Activated T-cell treated with anti-CD3 and anti-CD28 coated beads, Interleukin-2, amount 50 U/mL, for 72 hours (primary cell): ENCODE measurements at places on chromosomes 12 and 14. TPM values are rescaled to one million over a fixed set of nuclear protein-coding genes. Genes with fewer than 3 reads are reported as not detected.

DNA sequence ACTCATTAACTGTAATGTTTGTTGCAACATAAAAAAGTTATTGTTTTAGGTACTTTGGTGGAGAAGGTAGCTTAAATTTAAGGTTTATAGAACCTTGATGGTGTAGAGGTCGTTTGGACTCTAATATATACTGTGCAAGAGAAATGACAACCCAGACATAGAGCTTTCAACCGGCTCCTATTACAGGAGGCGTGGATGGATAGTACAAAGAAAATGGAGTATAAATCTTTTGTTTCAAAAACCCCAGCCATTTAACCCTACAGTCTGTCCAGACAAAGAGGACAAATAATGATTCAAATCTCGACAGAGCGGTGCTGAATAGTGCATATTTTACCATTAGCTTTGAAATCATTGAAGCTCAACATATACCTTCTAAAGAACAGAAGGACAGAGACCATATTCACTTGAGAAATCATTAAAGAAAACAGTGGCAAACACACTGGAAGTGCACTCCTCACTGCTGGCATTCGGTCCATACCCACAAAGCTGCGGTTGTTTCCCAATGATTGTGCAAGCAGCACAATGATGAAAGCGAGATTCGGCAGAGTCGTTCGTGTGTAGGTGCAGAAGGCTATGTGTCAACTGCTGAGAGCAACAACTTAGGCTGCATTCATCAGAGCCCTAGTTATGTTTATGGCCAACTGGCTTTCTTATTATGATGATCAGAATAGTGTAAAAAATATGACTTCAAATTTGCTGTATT lies 688.6 kb downstream of the NOVA1 start:
- H3K4me3 ChIP-seq = no peak overlapping the region
- H3K4me1 ChIP-seq = no peaks in the 10 kb centered on the region
- no peaks in the 10 kb centered on the region for H3K36me3 ChIP-seq
- H3K27me3 ChIP-seq = no peaks in the 10 kb centered on the region
- no peak overlapping the region for H3K27ac ChIP-seq
- no peak for DNase-seq

DNA sequence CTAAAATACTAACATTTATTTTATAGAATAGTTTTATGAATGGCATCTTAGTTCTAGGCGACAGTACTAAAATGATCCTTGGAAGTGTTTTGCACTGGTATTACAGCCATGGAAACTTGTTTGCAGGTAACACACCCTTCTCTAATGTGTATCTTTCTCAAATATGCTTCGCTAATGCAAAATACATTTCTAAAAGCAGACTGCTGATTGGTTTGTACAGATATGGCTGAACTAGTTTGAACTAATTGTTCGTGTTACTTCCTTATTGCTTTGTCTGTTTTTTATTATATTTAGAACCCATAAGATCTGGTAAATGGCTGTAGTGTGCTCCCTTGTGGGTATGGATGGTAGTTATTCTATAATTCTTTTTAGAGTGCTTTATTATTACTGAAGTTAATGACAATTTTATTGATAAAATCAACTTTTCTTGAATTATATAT lies 53.0 kb downstream of the ATF7IP start:
- H3K27ac ChIP-seq = peak overlapping the region; percentile 60
- H3K36me3 ChIP-seq = peaks cover 34% of the 10 kb centered on the region
- H3K4me1 ChIP-seq = peaks cover 74% of the 10 kb centered on the region
- DNase-seq = no peak

DNA sequence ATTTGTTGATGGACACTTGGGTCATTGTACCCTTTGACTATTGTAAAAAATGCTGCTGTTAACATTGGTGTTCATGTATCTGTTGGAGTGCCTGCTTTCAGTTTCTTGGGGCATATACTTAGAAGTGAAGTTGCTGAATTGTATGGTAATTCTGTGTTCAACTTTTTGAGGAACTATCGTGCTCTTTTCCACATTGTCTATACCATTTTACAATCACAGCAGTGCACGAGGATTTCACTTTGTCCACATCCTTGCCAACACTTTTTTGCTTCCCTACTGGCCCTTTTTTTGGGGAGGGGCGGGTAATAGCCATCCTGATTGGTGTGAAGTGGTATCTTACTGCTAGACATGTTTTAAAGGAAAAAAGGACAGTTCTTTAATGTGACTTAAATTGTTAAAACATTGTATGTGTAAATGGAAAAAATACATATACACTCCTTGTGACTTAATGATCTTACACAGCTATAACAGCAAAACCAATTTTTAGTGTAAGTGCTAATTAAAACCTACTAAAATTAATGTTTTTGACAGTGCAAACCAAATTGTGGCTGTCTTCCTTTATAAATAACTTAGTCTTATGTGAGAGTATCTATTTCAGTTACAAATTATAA lies 52.7 kb downstream of the WNK1 start:
- H3K36me3 ChIP-seq = no peaks in the 10 kb centered on the region
- peak overlapping the region; percentile 81 for H3K27ac ChIP-seq
- no peaks in the 10 kb centered on the region for H3K27me3 ChIP-seq
- no peak overlapping the region for H3K4me3 ChIP-seq
- DNase-seq = no peak

The MAP3K9 gene
- total RNA-seq = 6.2 TPM

DNA sequence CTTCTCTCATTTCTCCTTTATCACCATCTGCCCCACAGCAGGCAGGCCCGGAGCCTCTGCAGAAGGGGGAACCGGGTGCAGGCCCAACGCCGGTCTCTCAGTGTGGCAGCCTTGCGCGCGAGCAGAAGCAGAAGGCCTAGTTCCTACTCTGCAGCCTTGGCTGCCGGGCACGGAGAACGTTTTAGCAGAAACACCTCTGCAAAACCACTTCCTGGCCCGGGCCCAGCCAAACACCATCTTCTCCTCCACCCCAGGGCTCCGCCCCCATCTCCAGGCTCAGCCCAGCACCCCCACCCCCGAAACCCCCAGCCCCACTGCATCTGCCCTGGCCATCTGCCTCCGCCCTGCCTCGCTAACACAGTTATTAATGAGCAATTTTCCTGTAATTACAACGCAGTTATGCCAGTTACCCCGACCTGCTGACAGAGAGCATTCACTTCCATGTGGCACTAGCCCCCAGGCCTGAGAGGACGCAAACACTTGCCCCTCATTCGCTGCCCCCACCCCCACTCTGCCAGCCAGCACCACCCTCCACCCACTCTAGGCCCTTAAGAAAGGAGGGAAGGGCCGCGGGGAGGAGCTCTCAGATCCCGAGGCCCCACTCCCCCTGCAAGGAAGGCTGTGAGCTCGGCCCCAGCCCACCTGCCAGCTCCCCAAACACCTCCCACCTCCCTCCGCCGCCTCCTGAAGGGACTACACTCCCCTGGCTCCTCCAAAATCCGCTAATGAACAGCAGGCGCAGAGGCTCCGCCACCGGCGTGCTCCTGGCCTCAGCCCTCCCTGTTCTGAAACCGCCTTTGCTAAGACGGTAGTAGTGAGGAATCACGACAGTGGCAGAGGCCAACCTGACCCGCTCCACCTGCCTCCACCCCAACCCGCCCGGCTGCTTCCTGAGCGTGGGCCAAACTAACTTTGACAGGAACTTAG lies 44.7 kb upstream of the FBRSL1 start:
- peaks cover 49% of the 10 kb centered on the region for H3K4me1 ChIP-seq
- H3K4me3 ChIP-seq = peak overlapping the region; percentile 99
- H3K36me3 ChIP-seq = peaks cover 3% of the 10 kb centered on the region
- no peaks in the 10 kb centered on the region for H3K27me3 ChIP-seq
- peak overlapping the region; percentile 100 for H3K27ac ChIP-seq

DNA sequence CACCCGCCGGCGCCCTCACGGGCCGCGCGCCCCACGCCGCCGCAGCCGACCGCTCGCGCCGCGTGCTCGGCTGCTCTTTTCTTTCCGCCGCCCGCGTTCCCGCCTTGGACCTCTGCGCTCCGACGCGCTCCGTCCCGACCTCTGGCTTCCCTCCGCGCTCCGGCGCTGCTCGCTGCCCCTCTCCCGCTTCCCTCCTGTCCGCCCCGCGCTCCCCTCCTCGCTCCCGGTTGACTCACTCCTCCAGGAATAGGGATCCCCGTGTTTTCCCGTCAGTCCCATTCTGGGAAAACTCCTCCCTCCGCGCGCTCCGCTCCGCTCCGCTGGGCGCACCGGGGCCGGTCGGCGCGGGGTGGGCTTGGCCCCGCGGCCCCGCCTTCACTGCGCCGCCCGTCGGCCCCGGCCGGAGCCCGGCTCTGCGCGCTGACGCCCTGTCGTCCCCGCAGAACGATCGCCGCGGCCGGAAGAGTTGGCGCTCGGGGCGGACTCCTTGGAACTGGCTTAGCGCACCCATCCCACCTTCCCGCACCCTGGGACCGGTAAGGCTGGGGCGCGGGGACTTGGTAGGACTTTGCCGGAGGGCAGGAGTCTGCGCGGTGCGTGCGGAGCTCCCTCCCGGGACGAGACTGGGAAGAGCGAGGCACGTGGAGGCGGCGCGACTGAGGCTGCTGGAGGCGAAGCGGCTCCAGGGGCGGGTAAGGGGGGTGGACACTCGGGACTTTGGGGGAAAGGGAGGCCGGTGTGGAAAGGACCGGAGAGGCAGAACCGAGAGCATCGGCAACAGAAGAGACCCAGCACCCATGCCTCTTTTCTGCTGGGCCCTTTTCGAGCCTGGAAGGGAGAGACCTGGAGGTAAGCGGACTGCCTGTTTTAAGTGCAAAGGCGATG lies 550 bp downstream of the TEAD4 start:
- H3K36me3 ChIP-seq = peaks cover 2% of the 10 kb centered on the region
- DNase-seq = peak; percentile 34
- peak overlapping the region; percentile 77 for H3K4me3 ChIP-seq

The RDH12 gene
- total RNA-seq = not detected

- DNase-seq = no peak
- H3K4me3 ChIP-seq = no peak overlapping the region
- no peak overlapping the region for H3K27ac ChIP-seq
- H3K4me1 ChIP-seq = no peaks in the 10 kb centered on the region
- H3K36me3 ChIP-seq = no peaks in the 10 kb centered on the region
- no peaks in the 10 kb centered on the region for H3K27me3 ChIP-seq
These were observed 58.8 kb upstream of the FLRT2 start for GRCh38 chr14:85471156-85471555.

- no peaks in the 10 kb centered on the region for H3K36me3 ChIP-seq
- H3K4me1 ChIP-seq = peaks cover 36% of the 10 kb centered on the region
- no peak overlapping the region for H3K27ac ChIP-seq
- H3K4me3 ChIP-seq = no peak overlapping the region
These were observed 53.8 kb downstream of the VWF start for GRCh38 chr12:6070472-6071257.

The TPPP2 gene
- not detected for total RNA-seq

The C3AR1 gene
- 0.79 TPM for total RNA-seq

GRCh38 chr12:121334513-121335343 lies 17.5 kb downstream of the ANAPC5 start:
- no peak overlapping the region for H3K4me3 ChIP-seq
- peak overlapping the region; percentile 81 for H3K27ac ChIP-seq
- H3K27me3 ChIP-seq = no peaks in the 10 kb centered on the region
- H3K4me1 ChIP-seq = no peaks in the 10 kb centered on the region
- peaks cover 4% of the 10 kb centered on the region for H3K36me3 ChIP-seq

The AICDA gene
- total RNA-seq = not detected

GRCh38 chr12:30784508-30784907 lies 29.8 kb upstream of the CAPRIN2 start:
- DNase-seq = no peak
- H3K4me3 ChIP-seq = no peak overlapping the region
- H3K36me3 ChIP-seq = no peaks in the 10 kb centered on the region
- H3K27ac ChIP-seq = no peak overlapping the region
- H3K4me1 ChIP-seq = no peaks in the 10 kb centered on the region
- H3K27me3 ChIP-seq = peaks cover 22% of the 10 kb centered on the region

DNA sequence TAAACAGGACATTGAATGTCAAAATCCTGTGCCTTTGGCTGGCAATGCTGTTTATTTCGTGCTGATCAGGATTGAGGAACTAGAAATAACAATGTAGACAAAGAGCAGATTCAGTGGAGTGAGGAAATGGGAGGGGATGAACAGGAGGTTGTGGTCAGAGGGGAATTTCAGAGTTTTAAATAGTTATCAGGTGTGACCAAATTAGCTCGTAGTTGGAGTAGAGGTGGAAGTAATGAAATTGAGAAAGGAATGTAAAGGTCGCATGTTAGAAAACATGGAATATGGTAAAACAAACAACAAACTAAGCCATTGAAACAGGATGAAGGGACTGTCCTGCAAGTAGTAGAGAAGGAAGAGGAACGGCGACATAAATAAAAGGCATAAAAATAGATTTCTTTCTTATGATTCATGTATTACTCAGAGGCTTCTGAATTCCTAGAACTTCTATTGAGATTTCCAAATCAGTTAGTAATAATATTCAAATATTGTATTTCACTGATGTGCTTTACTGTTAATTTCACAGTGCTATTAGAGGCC lies 9.5 kb upstream of the SAV1 start:
- DNase-seq = no peak
- H3K4me1 ChIP-seq = peaks cover 19% of the 10 kb centered on the region

GRCh38 chr12:65817866-65818265 lies 6.4 kb upstream of the HMGA2 start:
- H3K4me1 ChIP-seq = no peaks in the 10 kb centered on the region
- H3K27ac ChIP-seq = no peak overlapping the region
- DNase-seq = no peak
- H3K27me3 ChIP-seq = peaks cover 33% of the 10 kb centered on the region
- H3K36me3 ChIP-seq = no peaks in the 10 kb centered on the region
- no peak overlapping the region for H3K4me3 ChIP-seq

The RFLNA gene
- not detected for total RNA-seq

The SP7 gene
- not detected for total RNA-seq
